ENCODE measurements at places on chromosomes 11 and 22.
A peak's percentile ranks its signal among the peaks of the same experiment; 100 is the strongest.

DNA sequence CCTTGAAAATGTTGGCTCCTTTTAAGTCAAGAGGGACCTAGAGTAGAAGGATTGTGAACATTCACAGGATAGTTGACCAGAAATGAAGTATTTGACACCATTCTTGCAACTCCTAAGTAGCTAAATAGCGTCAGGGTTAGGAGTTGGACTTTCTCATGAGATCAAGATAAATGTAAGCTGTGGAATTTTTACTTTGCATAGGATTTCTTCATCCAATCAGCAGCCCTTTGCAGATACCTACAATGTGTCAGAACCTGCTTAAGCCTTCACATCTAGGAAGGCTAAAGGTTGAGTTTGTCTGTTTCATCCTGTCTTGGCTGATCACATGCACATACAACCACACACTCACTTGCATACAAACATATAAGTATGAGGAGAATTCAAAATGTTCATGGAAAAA, 32.3 kb downstream of the CD44 start:
- no peak for DNase-seq

DNA sequence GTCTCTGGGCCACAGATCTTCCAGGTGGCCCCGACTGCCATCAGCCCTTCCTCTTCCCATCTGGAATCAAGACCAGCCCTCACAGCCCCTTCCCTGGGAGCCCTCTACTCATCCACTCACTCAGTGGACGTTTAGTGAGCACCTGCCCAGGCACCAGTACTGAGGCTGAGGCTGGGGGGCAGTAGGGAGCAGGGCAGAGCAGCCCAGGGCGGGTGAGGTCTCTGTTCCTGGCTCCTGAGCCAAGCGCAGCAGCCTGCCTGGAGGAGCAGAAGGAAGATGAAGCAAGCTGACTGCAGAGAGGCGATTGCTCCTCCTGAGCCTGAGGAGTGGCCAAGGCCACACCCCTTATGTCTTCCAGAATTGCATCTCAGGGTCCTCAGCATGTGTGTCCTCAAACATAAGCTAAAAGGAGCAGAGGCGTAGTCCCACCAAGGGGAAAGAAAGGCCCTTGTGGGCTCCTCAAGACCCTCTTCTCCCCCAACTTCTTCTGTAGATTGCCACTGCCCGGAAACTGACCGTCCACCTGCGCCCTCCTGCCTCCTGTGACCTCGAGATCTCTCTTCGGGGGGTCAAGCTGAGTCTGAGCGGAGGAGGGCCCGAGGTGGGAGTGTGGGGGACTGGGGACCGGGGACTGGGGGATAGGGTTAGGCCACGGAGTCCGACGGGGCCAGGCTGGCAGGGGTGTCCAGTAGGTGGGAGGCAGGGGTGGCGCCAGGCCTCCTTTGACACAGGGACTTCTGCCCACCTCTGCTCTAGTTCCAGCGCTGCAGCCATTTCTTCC, 5.8 kb downstream of the MAPK8IP2 start:
- no peak for DNase-seq

- DNase-seq: no peak
These were observed 340.0 kb downstream of the SHANK2 start for GRCh38 chr11:70912226-70912840.

DNA sequence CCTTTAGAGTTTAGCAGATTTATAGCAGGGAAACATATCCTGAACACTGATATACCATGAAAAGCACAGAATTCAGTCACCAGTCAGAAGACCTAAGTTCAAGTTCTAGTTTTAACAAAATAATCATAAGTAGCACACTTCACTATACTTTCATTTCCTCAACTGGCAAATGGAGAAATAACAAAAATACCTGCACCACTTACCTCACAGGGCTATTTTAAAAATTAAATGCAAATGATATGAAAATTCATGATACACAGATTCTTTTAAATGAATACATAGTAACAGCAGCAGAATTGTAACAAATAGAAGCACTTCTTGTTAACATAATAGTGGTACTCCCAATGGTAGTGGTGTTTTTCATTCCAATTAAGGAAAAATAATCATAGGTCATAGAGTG, 139.0 kb downstream of the FCHSD2 start:
- DNase-seq: no peak

- DNase-seq: no peak
These were observed 129.9 kb downstream of the NAV2 start for GRCh38 chr11:19842505-19842904.

GRCh38 chr11:125916683-125917347, 12.5 kb downstream of the DDX25 start:
- DNase-seq: no peak

- no peak for DNase-seq
These were observed 29.5 kb downstream of the TREH start for GRCh38 chr11:118649941-118650340.

DNA sequence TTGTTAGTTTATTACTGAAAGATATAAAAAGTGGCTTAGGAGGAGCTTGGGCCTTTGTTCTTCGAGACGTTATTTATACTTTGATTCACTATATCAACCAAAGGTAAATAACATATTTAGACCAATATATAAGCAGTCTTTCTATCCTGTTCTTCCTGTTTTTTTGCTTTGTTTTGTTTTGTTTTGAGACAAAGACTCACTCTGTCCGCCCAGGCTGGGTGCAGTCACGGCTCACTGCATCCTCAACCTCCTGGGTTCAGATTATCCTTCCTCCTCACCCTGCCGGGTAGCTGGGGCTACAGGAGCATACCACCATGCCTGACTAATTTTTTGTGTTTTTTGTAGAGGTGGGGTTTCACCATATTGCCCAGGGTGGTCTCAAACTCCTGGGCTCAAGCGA, 66.8 kb downstream of the ATM start:
- no peak for DNase-seq

- DNase-seq: no peak
These were observed 32.6 kb downstream of the SVIP start for GRCh38 chr11:22797047-22797446.

- DNase-seq: no peak
These were observed 81.9 kb downstream of the MN1 start for GRCh38 chr22:27719535-27720227.

DNA sequence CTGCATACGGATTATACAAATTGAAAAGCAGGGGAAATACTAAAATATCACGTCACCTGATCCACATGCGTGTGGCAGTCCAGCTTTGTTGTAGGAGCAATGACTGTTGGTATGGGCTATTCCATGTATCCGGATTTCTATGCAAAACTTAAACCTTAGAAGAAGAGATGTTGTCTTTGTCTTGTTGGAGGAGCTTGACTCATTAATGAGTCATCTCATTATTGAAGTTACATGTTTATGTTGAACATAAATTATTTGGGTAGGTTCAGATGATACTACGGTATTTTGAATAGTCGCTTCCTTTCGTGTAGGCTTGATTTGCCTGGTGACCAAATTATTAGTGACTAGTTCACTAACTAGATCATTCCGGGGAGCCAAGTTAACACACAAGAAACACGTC, 806 bp upstream of the SAAL1 start:
- no peak for DNase-seq

DNA sequence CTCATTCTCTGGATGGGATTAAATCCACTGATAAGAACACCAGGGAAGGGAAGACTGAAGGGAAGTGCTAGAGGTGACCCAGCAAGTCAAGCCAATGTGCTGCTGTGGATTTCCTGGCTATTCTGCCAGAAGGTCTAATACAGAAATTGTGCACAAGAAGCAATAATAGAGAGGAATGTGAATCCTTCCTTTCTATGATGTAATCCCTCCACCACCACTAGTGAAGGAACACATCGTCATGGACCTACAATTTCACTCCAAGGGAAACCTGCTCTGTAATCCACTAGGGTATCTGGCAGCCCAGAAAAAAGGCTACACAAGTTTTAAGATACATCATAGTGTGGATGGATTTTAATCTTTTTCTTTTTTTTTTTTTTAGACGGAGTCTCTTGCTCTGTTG, 17.4 kb downstream of the LARGE2 start:
- DNase-seq: no peak

- no peak for DNase-seq
These were observed 8.7 kb upstream of the RGL4 start for GRCh38 chr22:23682077-23682476.

DNA sequence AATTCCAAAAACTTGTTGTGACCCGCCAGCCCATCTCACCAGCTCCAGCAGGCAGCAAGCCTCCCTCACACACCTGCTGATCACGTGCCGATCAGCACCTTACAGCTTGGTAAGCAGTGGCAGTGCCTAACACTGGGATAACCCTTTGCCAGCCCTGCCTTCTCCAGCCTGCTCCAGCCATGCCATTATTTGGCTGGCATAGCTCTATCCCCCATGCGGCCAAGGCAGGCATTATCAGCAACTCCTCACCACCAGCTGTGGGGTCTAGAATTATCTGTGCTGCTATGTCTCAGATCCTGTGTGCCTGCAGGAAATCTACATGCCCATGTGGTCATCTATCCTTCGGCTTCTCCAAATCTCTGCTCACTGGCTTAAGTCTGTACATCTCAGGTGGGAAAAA, 215.0 kb downstream of the ST3GAL4 start:
- DNase-seq: no peak

DNA sequence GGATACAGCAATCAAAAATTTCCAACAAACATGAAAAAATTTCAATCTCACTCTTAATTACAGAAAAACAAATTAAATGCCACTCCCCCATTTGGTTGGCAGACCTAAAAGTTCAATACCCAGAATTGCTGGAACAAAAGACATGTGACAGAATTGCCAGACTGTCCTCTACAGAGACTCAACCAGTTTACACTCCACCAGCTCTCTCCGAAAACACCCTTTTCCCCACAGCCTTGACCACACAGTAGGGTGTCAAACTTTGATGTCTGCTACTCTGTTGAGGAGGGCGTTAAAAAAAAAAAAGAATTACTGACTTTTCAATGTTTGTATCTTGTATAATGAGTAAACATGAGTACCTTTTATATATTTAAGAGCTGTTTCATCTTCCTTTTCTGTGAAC, 44.7 kb upstream of the YPEL1 start:
- no peak for DNase-seq

DNA sequence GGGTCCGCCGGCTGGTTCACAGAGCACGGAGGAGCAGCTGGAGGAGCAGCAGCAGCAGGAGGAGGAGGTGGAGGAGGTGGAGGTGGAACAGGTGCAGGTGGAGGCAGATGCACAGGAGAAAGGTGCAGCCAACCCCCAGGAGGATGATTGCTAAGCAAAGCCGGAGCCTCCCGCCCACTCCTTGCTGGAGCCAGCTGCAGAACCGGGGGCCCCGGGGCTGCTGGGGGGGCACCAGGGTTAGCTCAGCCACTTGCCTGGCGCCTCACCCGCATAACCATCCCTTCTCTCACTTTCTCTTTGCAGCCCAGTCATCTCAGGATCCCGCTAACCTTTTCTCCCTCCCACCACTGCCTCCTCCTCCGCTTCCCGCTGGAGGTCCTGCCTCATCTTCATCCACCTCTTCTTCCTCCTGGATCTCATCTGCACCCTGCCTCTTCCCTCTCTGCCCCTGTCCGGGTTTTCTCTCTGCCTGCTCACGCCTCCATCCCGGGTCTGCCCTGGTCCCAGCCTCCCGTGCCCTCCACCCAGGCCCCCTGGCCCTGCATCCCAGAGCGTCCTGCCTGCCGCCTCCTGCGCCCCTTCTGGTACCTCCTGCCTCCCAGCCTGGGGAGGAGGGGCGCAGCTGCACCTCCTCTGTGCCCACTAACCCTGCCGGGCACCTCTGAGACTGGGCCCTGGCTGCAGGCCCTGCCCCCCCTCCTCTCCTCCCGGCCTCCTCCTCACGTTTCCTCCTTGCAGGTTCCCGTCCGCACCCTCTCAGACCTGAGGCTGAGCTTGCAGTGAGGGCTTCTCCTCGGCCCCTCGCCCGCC, 9.5 kb downstream of the KCTD17 start:
- DNase-seq: no peak

GRCh38 chr11:48093795-48094642, 113.7 kb downstream of the PTPRJ start:
- DNase-seq: no peak

DNA sequence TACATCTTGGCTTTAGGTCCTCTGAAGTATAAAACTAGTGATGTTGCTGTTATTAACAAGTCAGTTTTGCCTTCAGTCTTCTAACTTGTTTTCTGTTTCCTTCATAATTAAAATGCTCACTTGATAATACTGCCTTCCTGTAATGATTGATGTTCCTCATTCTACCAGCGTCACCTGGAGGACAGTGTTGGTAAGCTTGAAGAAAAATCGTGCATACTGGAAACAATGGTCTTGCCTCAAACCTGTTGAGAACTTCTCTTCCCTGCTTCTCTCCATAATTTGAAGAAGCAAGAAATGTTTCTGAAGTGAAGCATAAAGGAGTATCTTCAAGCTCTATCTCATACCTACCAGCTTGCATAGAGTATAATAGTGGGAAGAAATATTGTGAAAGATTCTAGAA, 3.0 kb downstream of the YWHAH start:
- peak; percentile 28 for DNase-seq

GRCh38 chr22:46592390-46592872, 27.8 kb upstream of the GRAMD4 start:
- no peak for DNase-seq
